Activated CD4-positive, alpha-beta T cell treated with anti-CD3 and anti-CD28 coated beads, Interleukin-2, amount 50 U/mL, for 48 hours (primary cell): ENCODE measurements at places on chromosomes 7 and 10.

- no peak for DNase-seq
These were observed 103.0 kb upstream of the SEMA3A start for GRCh38 chr7:84297616-84298015.

GRCh38 chr7:17302575-17303142 is 4.2 kb downstream of the AHR start:
- no peak for DNase-seq

GRCh38 chr10:26800468-26800867 is 60.3 kb downstream of the ABI1 start:
- no peak for DNase-seq

- no peak for DNase-seq
These were observed 88.5 kb upstream of the GNA12 start for GRCh38 chr7:2932402-2933251.

DNA sequence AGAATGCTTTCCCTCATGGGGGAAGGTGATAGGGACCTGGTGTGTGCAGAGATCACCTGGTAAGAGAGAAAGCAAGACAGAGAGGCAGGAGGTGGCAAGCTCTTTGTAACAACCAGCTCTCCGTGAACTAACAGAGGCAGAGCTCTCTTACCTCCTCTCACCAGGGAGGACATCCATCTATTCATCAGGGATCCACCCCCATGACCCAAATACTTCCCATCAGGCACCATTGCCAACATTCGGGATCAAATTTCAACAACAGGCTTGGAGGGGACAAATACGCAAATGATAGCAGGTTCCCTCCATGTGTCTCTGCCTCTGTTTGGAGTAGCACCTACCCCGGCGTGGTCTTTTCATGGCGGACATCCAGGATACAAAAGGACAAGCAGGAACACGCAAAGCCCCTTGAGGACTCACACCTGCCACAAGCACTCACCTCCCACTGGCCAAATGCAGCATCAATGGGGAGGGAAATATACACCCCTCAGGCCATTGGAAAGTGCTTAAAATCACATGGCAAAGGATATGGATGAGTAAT is 431.2 kb upstream of the AUTS2 start:
- no peak for DNase-seq

DNA sequence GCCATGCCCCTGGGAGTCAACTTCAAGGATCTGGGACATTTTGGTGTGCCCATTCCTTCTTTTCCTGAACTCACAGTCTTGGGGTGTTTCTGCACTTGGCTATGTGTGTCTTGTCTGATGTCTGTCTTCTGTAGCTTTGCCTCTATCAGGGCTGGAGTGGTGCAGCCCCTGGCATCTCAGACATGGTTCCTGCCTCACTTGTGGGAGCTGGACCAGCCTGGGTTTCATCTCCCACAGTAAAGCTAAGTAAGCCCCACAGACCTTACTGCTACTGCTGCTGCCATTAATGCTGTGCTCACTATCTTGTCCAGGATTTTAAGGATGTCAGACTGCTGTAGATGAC is 59.0 kb downstream of the ADCYAP1R1 start:
- no peak for DNase-seq

DNA sequence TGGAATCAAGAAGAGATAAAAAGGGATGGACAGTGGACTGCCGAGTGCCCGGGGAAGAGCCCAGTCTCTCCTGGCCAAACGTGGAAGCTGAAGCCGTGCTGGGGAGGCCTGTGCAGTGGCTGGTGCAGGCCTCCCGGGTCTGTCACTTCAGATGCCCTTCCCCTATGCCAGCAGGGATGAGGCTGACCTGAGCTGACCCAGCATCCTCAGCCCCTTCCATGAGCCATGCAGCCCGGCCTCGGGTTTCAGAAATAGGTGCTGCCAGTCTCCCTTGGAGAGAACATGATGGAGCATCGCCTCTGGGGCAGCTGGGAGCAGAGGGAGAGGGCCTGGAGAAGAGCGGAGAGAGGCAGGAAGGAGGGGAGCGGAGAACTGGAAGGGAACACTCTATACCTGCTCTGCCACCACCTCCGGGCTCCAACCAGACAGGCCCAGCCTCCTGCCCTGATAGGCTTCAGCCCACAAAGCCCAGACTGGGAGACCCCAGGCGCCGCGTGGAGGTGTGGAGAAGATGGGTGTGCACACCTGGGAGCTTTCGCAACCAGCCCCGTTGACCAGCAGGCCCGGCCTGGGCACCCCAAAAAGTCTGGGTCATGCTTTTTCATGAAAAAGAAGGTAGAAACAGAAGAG is 68.6 kb upstream of the PPP2R2D start:
- no peak for DNase-seq

- no peak for DNase-seq
These were observed 51.4 kb upstream of the PDCD4 start for GRCh38 chr10:110820321-110820814.

GRCh38 chr7:25968205-25968993 is 183.6 kb upstream of the NFE2L3 start:
- peak; percentile 50 for DNase-seq

DNA sequence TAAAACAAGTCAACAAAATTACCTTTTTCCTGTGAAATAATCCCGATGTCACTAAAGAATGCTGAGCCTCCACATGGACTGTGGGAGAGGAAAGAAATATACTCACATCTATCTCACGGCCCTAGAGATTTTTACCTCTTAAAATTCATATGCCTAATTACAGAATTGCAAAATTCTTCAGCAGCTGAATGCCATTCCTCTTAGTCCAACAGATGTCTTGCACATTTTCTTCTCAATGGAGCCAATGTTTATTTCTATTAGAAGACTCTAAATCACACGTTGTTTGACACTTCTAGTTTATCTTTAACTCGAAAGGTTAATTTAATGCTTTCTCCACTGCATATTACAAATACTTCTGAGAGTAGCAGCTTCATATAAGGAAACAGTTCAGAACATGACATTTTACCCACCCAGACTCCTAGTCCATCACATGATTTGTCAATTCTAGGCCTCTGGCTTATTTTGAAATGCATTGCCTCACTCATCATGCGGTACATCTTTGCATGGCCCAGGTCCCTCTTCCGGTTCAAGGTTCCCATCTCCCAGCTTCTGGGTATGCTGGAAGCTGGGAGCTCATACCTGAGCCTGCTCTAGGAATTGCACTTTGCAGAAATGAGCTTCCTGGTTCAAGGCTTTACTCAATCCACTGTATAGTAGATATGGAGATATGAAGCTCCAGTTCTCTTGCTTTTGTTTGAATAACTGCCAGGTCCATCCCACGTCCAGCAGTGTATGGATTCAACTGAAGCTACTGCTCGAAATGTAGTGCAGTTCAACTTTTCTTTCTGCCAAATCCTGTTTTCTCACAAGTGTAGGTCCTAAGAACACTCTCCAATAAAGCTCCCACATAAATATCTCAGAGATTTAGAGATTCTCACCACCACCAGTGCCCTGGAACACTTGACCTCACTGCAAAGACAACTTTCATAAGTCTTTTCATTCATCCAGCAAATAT is 306.2 kb downstream of the GPR37 start:
- no peak for DNase-seq
